ENCODE measurements at places on chromosomes 2 and 18.

DNA sequence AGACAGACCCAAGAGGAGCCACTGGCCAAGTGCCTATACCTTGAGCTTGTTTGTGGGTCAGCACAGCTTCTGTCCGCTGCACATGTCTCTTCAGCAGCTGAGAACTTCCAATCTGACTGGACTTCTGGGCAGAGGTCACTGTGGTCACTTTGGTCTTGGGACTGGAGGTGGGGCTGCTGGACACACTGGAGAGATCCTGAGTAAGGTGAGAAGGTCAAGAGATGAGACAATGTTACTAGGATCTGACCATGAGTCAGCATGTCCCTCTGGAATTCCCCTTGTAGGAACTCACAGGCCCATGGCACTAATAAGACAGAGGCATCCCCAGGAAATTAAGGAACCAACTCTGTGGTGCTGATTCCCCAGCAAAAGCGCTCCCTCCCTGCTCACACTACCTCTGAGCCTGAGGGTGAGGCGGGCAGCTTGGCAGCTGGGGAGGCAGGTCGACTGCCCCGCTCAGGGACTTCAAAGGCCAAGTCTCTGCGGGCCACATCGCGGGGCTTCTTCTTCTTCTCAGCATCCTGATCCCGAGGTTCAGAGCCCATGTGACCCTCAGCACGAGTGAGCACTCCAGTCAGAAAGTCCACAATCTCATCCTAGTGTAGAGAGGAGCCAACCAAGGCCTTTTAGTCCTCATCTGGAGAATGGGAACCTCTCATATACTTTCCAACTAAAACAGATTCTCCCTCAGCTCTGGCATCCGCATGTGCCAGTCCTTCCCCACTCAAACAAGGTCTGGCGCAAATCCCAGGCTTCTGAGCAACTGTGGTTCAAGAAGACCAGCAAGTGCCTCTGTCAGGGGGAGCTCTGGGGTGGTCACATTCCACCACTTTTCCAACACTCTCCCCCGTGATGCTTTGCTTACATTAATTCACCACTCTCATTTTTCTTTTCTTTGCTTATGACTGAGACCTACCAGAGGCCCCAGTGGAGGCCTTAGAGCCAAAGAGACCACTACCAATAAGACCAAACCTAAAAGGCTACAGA lies 29.4 kb downstream of the KANSL3 start:
- no peaks in the 10 kb centered on the region for H3K27me3 ChIP-seq
- no peak overlapping the region for H3K27ac ChIP-seq
- H3K4me1 ChIP-seq, result no peaks in the 10 kb centered on the region
- H3K36me3 ChIP-seq, result peaks cover 62% of the 10 kb centered on the region
- no peak for DNase-seq

GRCh38 chr2:68709421-68709911 lies 25.1 kb upstream of the ARHGAP25 start:
- H3K4me3 ChIP-seq, result no peak overlapping the region
- H3K27me3 ChIP-seq, result peaks cover 28% of the 10 kb centered on the region
- no peaks in the 10 kb centered on the region for H3K36me3 ChIP-seq

- H3K4me3 ChIP-seq, result peak overlapping the region; percentile 82
- H3K4me1 ChIP-seq, result peaks cover 14% of the 10 kb centered on the region
- no peak for DNase-seq
- H3K27ac ChIP-seq, result no peak overlapping the region
- H3K27me3 ChIP-seq, result peaks cover 94% of the 10 kb centered on the region
These were observed 927 bp upstream of the HOXD13 start for GRCh38 chr2:176091329-176092258.

GRCh38 chr2:58620093-58620492 lies 379.0 kb upstream of the FANCL start:
- H3K4me3 ChIP-seq, result no peak overlapping the region
- H3K36me3 ChIP-seq, result no peaks in the 10 kb centered on the region
- no peaks in the 10 kb centered on the region for H3K27me3 ChIP-seq
- peaks cover 3% of the 10 kb centered on the region for H3K4me1 ChIP-seq
- no peak for DNase-seq
- H3K27ac ChIP-seq, result peak overlapping the region; percentile 76

- no peaks in the 10 kb centered on the region for H3K27me3 ChIP-seq
- peak overlapping the region; percentile 12 for H3K27ac ChIP-seq
- DNase-seq, result no peak
- peaks cover 50% of the 10 kb centered on the region for H3K4me1 ChIP-seq
- peaks cover 7% of the 10 kb centered on the region for H3K36me3 ChIP-seq
- H3K4me3 ChIP-seq, result peak overlapping the region; percentile 99
These were observed 2.0 kb downstream of the LIMS1 start for GRCh38 chr2:108536133-108536780.

DNA sequence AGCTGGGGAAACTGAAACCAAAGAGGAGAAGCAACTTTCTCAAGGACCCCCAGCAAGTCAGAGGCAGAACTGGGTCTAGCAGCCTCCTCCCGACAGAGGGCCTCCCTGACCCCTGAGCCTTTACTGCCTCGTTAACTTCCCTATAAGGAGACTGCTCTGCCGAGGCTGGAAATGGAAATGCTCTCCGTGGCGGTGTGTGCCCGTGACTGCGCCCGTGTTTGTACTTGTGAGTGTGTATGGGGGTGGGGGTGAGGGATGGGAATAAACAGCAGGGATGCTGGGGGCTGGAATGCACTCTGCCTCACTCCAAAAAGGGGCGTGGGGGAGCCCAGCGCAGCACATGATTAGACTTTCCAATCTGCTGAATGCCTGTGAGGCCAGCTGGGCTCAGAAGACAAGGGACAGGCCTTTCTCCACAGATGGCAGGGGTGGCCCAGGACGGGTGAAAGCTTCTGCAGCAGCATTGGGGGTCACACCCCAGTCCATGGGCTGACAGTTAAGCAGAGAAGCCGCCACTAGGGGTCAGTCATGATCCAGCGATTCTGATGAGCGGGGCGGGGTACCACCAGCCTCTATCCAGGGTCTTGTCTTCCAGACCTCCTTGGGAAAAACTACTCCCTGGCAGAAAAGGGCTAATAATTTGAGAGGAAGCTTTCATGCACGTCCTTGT lies 26.8 kb downstream of the MPHOSPH10 start:
- peaks cover 31% of the 10 kb centered on the region for H3K27me3 ChIP-seq
- H3K4me3 ChIP-seq, result no peak overlapping the region
- peak; percentile 79 for DNase-seq
- no peak overlapping the region for H3K27ac ChIP-seq
- peaks cover 7% of the 10 kb centered on the region for H3K4me1 ChIP-seq
- H3K36me3 ChIP-seq, result no peaks in the 10 kb centered on the region

GRCh38 chr2:40369267-40370006 lies 82.5 kb downstream of the SLC8A1 start:
- H3K27ac ChIP-seq, result no peak overlapping the region
- H3K4me1 ChIP-seq, result peaks cover 53% of the 10 kb centered on the region

DNA sequence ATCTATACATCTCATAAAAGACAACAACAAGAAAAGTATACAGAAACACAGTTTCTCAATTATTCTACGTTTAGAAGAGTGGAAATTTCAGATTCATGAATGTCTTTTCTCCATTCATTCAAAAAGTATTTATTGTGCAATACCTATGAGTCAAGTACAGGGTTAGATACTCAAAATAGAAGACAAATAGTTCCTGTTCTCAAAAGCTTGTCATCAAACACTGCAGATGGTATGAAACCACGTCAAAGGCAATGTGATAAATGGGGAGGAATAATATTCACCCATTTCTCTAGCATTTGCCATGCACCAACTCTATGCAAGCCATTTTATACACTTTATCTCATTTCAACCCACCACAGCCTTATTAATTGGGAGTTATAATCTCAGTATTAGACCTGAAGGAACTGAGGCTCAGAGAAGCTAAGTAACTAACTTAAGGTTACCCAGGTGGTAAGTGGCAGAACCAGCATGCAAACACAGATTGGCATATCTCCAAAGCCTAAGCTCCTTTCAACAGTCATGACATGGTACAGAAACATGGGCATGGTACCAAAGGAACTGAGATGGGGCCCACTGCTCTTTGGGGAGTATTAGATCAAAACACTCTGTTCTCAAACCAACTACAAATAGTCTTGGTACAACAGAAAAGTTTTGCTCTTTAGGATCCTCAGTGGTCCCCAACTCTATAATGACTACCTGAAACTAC lies 67.2 kb upstream of the NPAS2 start:
- H3K27ac ChIP-seq, result no peak overlapping the region
- no peaks in the 10 kb centered on the region for H3K36me3 ChIP-seq
- peaks cover 3% of the 10 kb centered on the region for H3K4me1 ChIP-seq
- no peak for DNase-seq
- no peak overlapping the region for H3K4me3 ChIP-seq
- H3K27me3 ChIP-seq, result peaks cover 41% of the 10 kb centered on the region

- DNase-seq, result peak; percentile 93
- peak overlapping the region; percentile 81 for H3K4me3 ChIP-seq
- H3K27ac ChIP-seq, result no peak overlapping the region
- peaks cover 5% of the 10 kb centered on the region for H3K36me3 ChIP-seq
- peaks cover 63% of the 10 kb centered on the region for H3K27me3 ChIP-seq
- peaks cover 8% of the 10 kb centered on the region for H3K4me1 ChIP-seq
These were observed 1.2 kb downstream of the ALK start for GRCh38 chr2:29920130-29920577.

DNA sequence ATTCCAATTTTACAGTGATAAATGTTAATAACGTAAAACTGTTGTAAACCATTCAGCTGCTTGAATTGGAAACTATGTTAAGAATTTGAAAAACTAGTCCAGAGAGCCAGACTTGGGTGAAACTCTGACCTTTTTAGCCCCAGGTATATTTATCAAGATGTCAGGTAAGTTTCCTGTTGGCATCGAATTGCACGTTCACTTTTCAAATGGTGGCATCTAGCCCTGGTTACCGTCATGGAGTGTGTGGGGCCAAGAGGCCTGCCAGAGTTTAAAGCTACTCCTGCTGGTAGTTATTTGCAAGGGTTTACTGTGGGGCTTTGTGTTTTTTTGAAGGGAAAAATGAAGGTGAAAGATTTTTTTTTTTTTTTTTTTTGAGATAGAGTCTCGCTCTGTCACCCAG lies 109.9 kb downstream of the WDSUB1 start:
- peak overlapping the region; percentile 83 for H3K27ac ChIP-seq
- H3K36me3 ChIP-seq, result peaks cover 69% of the 10 kb centered on the region
- no peaks in the 10 kb centered on the region for H3K27me3 ChIP-seq
- H3K4me1 ChIP-seq, result peaks cover 45% of the 10 kb centered on the region

GRCh38 chr2:28810384-28811285 lies at the start of gene SPDYA:
Gene SPDYA (plus strand): TSS chr2:28810834. CDS start chr2:28816015, 5,181 bp downstream.
- H3K27ac ChIP-seq, result peak within 1 kb of the TSS; percentile 53
- H3K4me3 ChIP-seq, result peak within 1 kb of the TSS; percentile 80
- DNase-seq, result peak; percentile 86
- peaks cover 3% of the 10 kb centered on the region for H3K27me3 ChIP-seq

DNA sequence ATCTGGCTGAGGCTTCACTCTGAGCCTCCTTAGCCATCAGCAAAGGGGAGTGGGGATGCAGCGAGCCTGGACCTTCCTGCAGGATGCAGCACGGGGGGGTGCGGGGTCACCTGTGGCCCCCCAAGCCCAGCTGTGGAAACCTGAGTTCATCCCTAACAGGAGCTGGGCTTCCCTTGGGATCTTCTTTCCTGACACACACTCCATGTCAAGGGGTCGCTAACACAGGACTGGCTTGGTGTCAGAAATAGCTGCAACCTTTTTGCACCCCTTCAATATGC lies 174.7 kb downstream of the RTP5 start:
- DNase-seq, result no peak
- H3K27ac ChIP-seq, result no peak overlapping the region
- peaks cover 40% of the 10 kb centered on the region for H3K27me3 ChIP-seq
- peaks cover 7% of the 10 kb centered on the region for H3K4me1 ChIP-seq
- no peak overlapping the region for H3K4me3 ChIP-seq
- no peaks in the 10 kb centered on the region for H3K36me3 ChIP-seq

- no peaks in the 10 kb centered on the region for H3K36me3 ChIP-seq
- no peaks in the 10 kb centered on the region for H3K27me3 ChIP-seq
- no peak overlapping the region for H3K4me3 ChIP-seq
- no peak for DNase-seq
- no peak overlapping the region for H3K27ac ChIP-seq
These were observed 284.2 kb downstream of the THSD7B start for GRCh38 chr2:137049518-137049917.

DNA sequence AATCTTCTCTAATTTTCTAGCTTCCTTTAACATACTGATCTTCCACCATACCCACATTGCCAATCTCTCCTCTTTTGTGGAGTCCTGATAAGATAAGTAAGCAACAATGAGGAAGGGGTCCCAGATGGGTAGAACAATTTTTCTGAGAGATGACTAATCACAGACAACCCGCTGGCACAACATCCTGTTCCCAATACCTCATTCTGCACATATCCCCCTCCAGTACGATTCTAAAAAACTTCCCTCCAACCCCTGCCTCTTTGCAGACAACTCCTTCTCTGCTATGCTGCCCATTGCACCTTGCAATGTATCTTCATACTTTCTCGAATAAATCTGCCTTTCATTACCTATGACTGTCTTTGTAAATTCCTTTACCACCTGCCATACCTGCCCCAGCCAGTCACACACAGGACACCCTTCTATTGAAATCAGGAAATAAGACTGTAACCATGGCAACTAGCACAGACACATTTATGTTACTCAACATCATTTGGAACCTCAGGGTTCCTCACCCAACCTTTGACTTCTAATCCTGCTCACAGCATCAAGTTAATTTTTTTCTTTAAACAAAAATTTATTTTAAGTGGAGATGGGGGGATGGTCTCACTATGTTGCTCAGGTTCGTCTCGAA lies 7.4 kb upstream of the EXOC6B start:
- H3K27ac ChIP-seq, result peak overlapping the region; percentile 7
- peaks cover 12% of the 10 kb centered on the region for H3K27me3 ChIP-seq
- DNase-seq, result no peak
- H3K4me1 ChIP-seq, result peaks cover 3% of the 10 kb centered on the region
- no peak overlapping the region for H3K4me3 ChIP-seq
- no peaks in the 10 kb centered on the region for H3K36me3 ChIP-seq

- no peaks in the 10 kb centered on the region for H3K36me3 ChIP-seq
- DNase-seq, result no peak
- H3K4me1 ChIP-seq, result peaks cover 4% of the 10 kb centered on the region
- no peak overlapping the region for H3K27ac ChIP-seq
These were observed 245.5 kb upstream of the CXCR4 start for GRCh38 chr2:136363470-136363869.

- H3K27ac ChIP-seq, result no peak overlapping the region
- H3K4me3 ChIP-seq, result no peak overlapping the region
- H3K36me3 ChIP-seq, result no peaks in the 10 kb centered on the region
- no peak for DNase-seq
- no peaks in the 10 kb centered on the region for H3K4me1 ChIP-seq
- H3K27me3 ChIP-seq, result peaks cover 36% of the 10 kb centered on the region
These were observed 89.0 kb upstream of the BOD1L2 start for GRCh38 chr18:57057890-57058289.

Data from type B pancreatic cell (in vitro differentiated cells).